GM12865 (cell line): ENCODE measurements at places on chromosomes 13 and 19.

GRCh38 chr13:34312578-34312977 lies 494.6 kb downstream of the RFC3 start:
- no peak for DNase-seq

GRCh38 chr13:49214917-49215376 lies 5.2 kb upstream of the MLNR start:
- DNase-seq: peak; percentile 71

DNA sequence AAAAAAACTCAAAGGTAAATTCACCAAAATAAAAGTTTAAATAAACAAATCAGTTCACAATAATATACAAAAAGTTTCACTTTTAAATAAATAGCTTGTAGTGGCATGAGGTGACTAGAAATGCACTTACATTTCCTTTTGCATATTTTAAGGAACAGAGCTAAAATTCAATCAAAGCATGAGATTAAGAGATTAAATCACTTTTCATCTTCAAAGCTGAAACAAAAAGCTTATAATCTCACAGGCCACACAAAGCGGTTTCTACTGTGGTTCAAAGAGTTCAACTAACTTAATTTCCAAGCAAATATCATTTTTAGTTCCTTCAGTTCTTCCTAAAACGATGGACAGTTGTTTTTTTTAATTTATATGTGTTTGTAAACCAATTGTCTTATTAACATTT lies 38.9 kb downstream of the TSC22D1 start:
- DNase-seq: no peak

DNA sequence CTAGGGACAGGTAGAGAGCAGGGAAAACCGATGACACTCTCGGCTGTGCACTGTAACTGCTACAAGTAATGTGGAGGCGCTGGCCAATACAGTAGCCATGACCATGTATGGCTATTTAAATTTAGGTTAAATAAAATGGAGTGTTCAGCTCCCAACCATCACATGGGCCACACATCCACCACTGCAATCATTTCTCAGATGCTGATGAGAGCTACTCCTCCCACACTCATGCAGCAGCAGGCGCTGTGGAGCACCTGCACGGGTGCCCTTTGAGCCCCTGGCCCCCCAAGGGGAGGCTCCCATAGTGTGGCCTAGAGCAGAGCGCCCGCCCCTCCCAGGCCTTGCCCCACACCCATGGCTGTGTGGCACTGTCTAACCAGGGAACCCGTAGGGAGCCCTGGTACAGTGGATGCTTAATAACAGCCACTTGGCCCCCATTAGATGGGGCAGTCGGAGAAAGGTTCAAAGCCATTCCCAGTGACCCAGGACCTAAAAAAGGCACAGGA lies 6.0 kb downstream of the ACP4 start:
- peak; percentile 51 for DNase-seq

- DNase-seq: no peak
These were observed 1209.7 kb upstream of the PCDH20 start for GRCh38 chr13:62625214-62625881.

DNA sequence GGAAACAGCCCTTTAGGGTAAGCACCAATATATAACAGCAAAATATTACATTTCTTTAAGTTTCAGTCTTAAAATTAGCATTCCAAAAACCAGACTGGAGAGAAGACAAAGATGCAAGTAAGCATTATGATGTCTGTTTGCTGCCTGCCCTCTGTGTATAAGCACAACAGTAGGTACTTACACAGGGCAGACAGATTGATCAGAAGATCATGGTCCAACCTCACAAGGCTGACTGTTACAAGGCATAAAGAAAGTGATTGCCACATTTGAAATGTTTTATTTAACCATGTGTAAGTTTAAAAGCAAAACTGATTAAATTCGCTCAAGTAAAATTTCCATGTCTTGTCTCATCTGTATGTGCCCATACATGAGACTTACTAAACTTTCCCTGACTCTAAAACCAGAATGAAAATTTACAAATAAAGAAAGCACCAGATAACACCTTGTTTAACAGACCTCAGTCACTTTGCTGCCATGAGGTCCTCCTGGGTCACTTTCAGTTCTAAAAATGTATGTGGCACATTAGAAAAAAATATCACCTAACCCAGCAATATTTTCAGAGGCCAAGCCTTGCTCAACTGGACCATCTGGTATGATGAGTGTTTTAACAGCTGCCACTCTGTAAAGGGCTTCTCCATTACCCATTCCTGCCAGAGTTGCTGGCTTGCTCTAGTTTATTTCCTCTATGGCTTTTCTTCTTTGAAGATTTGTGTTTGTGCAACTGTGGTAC lies 297.0 kb downstream of the RBM26 start:
- DNase-seq: peak; percentile 69

DNA sequence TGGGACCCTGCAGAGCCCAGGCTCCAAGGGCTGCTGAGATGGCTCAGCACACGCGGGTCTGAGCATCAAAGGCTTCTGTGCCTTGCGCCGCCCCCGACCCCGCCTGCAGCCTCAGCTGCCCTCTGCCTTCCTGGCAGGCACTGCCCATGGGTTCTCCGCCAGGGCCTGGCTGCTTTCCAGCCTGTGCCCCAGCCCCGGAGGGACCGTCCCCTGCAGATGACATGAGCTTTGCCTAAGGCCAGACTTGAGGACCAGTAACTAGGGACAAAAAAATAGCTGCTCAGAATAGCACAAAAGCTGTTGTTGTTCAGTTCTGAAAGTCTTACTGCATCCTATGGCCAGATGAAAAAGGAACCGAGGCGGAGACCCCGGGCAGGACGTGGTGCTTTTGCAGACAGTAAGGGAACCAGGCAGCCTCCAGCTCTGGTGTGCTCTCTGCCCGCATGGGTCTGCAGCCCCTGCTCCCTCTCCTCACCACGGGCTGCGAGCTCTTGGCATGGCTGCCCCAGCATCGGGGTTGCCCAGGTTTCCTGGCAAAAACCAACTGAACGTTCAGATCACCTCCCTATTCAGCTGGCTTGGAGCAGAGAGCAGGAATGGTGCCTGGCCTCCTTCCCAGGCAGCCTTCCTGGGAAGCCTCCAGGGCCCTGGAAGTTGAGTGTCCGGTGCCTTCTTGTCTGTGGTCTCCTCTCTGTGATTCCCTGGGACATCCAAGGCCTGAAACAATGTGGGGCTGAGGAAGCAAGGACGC lies 12.5 kb upstream of the CFAP97D2 start:
- DNase-seq: no peak

DNA sequence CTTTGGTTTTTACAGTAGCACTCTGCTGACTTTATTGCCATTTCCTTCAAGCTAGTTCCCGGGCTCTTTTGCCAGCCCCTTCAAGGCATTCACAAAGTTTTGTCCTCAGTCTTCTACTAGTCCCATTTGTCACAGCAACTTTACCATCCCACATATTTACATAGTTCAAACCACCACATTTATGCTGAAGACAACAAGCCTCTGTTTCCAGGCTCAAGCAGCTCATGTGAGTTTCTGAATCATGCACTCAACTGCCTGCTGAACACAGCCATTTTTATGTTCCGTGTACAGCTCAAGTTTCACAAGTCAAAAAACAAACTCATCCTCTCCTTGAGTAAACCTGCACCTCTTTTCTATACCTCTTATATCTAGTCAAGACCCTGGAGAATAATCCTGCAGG lies 977.0 kb upstream of the SLC10A2 start:
- no peak for DNase-seq

- DNase-seq: no peak
These were observed 2126.8 kb downstream of the PCDH9 start for GRCh38 chr13:65103351-65103750.

DNA sequence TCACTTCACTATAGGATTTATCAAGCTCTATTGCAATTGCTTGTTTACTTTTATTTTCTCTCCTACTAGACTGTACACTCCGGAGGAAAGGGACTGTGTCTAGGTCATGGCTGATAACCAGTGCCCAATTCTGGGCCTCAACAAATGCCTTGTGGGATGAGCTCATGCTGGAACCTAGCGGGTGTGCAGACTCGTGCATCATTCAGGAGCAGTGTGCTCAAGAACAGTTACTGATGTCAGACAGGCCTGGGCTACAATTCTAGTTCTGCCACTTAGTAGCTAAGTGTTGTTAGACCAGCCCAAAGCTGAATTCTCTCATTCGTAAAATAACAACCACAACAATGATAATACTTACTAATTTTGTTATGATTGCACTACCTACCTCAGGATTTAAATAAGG lies 95.4 kb downstream of the CYSLTR2 start:
- DNase-seq: no peak

DNA sequence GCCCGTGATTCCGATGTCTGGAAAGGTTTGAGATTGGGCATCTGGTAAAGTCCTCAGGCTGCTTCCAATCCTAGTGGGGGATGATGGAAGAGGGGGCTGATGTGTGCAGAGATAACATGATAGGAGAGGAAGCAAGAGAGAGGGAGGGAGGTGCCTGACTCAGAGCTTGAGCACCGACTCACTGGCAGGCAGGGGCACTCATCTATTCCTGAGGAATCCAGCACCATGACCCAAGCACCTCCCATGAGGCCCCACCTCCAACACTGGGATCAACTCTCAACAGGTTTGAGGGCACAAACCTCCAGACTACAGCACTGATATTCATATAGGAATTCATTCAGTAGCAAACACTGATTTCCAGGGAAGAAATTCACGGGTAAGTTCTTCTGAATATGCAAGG lies 5.6 kb upstream of the SIGLEC9 start:
- DNase-seq: no peak

DNA sequence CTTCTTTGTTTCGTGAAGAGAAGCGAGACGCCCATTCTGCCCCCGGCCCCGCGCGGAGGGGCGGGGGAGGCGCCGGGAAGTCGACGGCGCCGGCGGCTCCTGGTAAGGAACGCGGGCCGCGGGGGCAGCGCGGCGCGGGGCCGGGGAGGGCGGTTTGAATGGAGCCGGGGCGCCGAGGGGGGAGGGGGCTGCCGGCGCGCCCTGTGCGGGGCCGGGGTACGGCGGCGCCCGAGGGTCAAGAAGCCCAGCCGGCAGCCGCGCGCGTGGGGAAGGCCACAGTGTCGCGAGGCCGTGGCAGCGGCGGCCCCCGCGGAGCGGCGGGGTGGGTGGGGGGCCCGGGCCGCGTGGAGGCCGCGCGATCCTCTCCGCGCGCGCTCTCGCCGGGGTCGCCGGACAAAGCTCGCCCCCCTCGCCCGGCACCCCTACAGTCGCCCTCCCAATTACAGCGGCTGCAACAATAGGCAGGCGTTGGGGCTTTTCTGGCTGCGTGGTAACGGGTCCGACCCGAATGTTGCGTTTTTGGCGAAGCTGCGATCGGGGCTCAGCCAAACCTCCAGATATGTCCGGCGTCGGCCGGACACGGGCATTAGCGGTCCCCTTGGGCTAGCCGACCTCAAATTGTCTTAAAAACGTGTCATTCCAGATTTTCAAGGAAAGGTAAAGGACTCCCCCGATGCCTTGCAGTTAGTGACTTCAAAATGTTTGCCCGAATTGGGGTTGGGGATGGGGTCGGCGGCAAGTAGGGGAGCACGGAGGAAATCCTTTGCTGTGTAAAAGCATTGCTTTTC lies 437 bp downstream of the SMARCA4 start:
- DNase-seq: peak; percentile 53

GRCh38 chr19:55071129-55071502 lies 4.6 kb upstream of the EPS8L1 start:
- no peak for DNase-seq

DNA sequence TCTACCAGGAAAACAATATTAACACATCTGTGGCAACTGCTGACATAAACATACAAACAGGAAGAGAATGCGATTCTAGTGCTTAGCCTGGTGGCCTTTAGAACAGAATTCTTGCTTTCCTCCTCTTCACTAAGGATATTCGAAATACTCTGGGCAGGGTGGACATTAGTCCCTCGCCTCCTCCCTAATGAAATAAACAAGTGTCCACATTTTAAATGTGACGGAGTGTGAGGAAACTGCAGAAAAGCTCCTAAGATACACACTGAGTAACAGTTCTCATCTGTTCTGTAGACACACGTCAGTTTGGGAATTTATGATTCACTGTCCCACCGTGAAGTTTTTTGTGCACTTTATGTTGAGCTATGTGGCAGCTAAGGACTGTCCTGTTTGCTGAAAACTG lies 639 bp downstream of the STARD13 start:
- DNase-seq: no peak

DNA sequence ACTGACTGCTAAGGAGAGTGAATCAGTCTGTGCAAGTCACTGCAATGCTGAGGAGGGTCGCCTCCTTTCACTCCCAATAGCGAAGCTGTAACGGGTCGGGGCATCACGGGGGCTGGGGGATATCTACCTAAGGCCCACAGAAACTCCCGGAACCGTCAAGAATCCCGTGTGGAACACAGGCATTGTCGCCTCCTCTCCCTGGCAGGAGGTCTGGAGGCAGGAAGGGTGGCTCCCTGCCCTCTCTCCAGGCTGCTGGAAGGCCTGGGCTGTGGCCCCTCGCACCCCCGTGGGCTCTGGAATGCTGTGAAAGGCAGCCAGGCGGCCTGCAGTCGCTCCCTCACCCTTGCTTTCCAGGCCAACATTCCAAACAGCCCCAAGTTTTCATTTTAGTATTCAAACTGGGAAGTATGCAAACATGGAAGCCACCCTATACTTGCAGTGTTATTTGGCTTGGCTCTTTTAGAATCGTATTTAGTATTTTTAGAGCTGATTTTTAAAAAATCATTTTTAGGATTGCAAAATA lies 109.4 kb downstream of the CRYL1 start:
- DNase-seq: no peak

DNA sequence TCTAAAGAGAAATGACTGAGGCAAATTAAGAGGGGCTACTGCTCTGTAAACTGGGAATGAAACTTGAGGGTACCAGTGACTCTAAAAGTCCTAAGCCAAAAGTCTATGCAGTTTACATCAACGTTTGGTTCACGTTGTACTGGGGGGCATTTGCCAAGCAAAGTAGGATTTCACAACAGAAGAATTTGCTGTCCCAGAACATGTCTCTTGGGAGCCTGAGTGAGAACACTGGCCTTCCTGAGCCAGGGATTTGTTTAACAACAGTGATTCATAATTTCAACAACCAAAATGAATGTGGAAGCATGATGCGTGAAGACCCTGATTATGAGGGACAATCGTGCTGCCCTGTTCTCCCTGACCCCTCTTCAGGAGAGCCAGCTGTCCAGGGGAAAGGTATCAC lies 178.0 kb downstream of the OXGR1 start:
- no peak for DNase-seq

DNA sequence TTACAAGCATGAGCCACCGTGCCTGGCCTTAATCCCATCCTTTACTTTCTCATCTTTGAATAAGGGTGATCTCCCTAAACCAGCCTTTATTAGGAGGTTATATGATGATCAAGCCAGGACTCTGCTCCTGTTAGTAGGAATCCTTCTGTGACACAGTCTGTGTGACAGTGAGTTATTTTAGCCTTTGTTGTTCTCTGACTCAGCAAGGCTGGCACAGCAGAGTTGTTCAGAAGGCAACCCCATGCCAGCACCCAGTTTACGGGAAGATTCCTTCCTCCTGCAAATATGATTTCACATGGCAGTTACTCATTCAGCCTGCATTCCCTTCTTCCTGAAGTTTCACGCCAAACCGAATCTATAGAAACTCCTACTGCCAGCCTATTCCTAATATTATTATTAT lies 10.5 kb upstream of the MIER2 start:
- no peak for DNase-seq
